Right ventricle myocardium inferior (tissue), 1 donor: ENCODE measurements at places on chromosomes 5 and 9. TPM values are rescaled to one million over a fixed set of nuclear protein-coding genes. Genes with fewer than 3 reads are reported as not detected.

The CFAP90 gene
- not detected for total RNA-seq

The C9orf153 gene
- total RNA-seq = not detected

The CARTPT gene
- not detected for total RNA-seq

The TAF11L5 gene
- not detected for total RNA-seq

The TMEM174 gene
- total RNA-seq = not detected

The ZFP2 gene
- 0.70 TPM for total RNA-seq

The SARDH gene
- 0.41 TPM for total RNA-seq

The FYB1 gene
- 4.7 TPM for total RNA-seq

The NTNG2 gene
- total RNA-seq = 1.4 TPM

The PPP3R2 gene
- not detected for total RNA-seq

The PCDHGA8 gene
- 9.7 TPM for total RNA-seq

The NIPAL4 gene
- not detected for total RNA-seq

The FOXD4 gene
- not detected for total RNA-seq

The LCN15 gene
- total RNA-seq = 0.46 TPM

The CDC20B gene
- not detected for total RNA-seq

The SIL1 gene
- total RNA-seq = 46.2 TPM

The DAB2IP gene
- total RNA-seq = 53.0 TPM

The TPM2 gene
- 1,163 TPM for total RNA-seq

The HEMGN gene
- 0.11 TPM for total RNA-seq

The RNF180 gene
- 11.0 TPM for total RNA-seq

The C9orf50 gene
- not detected for total RNA-seq

The SLC34A1 gene
- not detected for total RNA-seq

The OBP2B gene
- not detected for total RNA-seq

The UHRF2 gene
- 16.0 TPM for total RNA-seq

The ANP32B gene
- 54.5 TPM for total RNA-seq

The EGFLAM gene
- 8.8 TPM for total RNA-seq

The NMUR2 gene
- total RNA-seq = 0.14 TPM

The HNRNPA0 gene
- 12.1 TPM for total RNA-seq

The GRIN1 gene
- not detected for total RNA-seq

The AK8 gene
- not detected for total RNA-seq

The INSL4 gene
- not detected for total RNA-seq

The NCS1 gene
- 5.0 TPM for total RNA-seq

The GFRA3 gene
- total RNA-seq = 1.4 TPM

The RANBP17 gene
- total RNA-seq = 2.7 TPM

The CDK5RAP2 gene
- total RNA-seq = 75.4 TPM

The RNF183 gene
- total RNA-seq = not detected

The SAPCD2 gene
- 0.22 TPM for total RNA-seq

The MCC gene
- total RNA-seq = 31.9 TPM

The PCDHGB3 gene
- 7.3 TPM for total RNA-seq

The WNT8A gene
- total RNA-seq = not detected

The ANKRD33B gene
- total RNA-seq = 4.1 TPM

The SPATA31A3 gene
- not detected for total RNA-seq

The NUTM2G gene
- total RNA-seq = not detected

The IFNA2 gene
- not detected for total RNA-seq

The PRPF4 gene
- 11.0 TPM for total RNA-seq

The ADAMTS16 gene
- not detected for total RNA-seq

The PLK2 gene
- total RNA-seq = 66.4 TPM

The C9orf152 gene
- total RNA-seq = not detected

The DND1 gene
- total RNA-seq = 0.24 TPM

The PTAR1 gene
- 24.2 TPM for total RNA-seq

The DOCK2 gene
- 7.9 TPM for total RNA-seq

The GARNL3 gene
- 13.1 TPM for total RNA-seq

The GGTA1 gene
- 27.9 TPM for total RNA-seq

The EGFL7 gene
- 72.0 TPM for total RNA-seq

The RNF208 gene
- total RNA-seq = 26.0 TPM

The GRXCR2 gene
- 5.5 TPM for total RNA-seq

The AFAP1L1 gene
- total RNA-seq = 46.9 TPM

The CDO1 gene
- total RNA-seq = 12.2 TPM

The PHF24 gene
- total RNA-seq = 0.22 TPM
